LHCN-M2 (cell line): ENCODE measurements at places on chromosomes 5 and 9. TPM values are rescaled to one million over a fixed set of nuclear protein-coding genes. Genes with fewer than 3 reads are reported as not detected.

DNA sequence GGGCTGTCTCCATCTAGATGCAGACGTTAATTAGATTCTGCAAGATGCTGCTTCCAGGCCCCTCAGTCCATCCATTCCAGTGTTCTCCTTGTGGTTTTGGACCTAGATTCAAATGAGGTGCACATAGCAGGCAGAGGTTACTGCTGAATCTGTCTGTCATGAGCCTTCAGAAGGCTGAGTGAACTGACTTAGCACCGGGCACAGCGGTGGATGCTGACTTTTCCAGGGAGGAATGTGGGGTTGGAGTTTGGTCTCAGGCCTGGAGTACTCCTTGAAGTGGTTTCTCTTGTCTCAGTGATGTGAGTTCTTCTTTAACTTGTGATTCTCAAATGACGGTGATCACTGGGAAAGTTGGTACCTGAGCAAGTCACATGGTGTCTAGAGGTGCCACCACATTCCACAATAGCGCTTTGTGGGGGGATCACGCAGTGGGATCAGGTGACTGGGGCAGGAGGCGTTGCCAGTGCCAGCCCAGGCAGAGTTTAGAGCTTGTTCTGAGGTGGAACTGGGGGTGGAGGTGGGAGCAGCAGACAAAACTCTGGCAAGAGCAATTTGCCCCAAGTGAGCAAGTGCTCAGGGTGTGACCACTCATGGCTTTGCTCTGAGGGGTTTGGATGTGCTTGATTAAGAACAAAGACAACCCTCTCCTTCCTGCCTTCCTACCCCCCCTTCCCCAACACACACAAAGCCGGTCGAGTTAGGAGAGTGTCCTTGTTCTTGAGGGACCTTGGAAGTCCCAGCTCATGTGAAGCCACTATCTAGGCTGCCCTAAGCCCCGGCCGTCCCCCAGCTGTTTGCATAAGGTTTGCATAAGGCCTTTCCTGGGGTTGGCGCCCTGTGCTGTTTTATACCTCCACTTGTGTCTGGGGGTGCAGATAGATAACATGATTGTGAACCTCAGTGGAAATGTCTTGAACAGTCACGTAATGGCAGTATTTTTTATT is 25.1 kb downstream of the JADE2 start:
- DNase-seq, result no peak

GRCh38 chr5:56489272-56489671 is 256.1 kb upstream of the ANKRD55 start:
- no peak for DNase-seq

DNA sequence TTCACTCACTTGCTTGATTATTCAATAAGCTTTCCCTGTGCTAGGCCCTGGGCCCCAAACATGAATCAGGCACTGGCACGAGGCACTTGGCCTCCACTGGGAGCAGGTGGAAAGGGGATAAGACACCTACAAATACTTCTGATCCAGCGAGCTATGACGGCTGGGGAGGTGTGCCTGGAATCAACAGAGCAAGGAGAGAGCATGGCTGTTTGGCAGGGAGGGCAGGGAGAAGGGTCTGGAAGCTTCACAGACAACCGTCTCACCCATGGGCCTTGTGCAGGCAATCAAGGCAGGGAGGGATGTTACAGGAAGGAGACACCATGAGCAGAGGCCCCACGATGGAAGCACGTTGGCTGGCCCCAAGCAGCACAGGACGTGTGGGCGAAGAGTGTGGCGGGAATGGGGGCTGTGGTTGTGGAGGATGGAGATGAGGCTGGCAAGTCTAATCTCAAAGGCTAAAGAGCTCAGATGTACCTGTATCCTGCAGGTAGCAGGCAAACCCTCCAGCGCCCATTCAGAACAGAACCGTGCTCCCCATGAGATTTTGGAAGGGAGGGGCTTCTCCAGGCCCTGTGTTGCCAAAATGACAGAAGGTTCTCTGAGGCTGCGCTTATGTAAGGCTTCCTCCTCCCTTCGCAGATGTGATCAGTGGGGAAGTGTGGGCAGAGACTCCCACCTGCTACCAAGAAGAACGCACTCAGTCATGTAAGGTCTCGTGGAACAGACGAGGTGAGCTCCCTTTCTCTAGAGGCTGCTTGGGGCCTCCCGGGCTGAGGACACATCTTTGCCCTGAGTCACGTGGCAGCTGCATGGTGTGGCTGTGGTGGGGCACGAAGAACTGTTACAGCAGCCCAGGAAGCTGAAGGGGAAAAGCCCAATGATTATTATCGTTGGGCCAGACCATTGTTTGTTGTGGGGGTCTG is 189.7 kb downstream of the DAB2IP start:
- DNase-seq, result no peak

GRCh38 chr5:71013575-71013974 is 11.6 kb downstream of the NAIP start:
- no peak for DNase-seq

GRCh38 chr5:150368526-150368925 is 11.0 kb downstream of the TCOF1 start:
- peak; percentile 77 for DNase-seq

GRCh38 chr9:137134191-137134590 is 4.8 kb upstream of the GRIN1 start:
- DNase-seq, result no peak

DNA sequence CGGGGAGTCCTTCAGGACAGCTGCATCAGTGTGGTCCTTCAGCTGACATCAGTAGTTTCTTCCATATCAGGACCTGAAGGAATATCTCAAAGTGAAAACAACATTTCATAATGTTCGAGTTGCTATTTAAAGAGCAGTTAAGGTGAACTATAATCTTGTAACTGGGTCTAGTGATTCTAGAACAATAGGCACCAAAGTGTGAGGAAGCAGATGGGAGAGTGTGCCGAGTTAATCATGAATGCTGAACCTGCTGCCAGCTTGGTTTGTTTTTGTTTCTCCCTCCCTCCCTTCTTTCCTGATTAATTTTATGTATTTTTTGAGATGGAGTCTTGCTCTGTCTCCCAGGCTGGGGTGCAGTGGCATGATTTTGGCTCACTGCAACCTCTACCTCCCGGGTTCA is 3.6 kb upstream of the PTGR1 start:
- no peak for DNase-seq

GRCh38 chr5:71860048-71860447 is 141.0 kb downstream of the CARTPT start:
- no peak for DNase-seq

DNA sequence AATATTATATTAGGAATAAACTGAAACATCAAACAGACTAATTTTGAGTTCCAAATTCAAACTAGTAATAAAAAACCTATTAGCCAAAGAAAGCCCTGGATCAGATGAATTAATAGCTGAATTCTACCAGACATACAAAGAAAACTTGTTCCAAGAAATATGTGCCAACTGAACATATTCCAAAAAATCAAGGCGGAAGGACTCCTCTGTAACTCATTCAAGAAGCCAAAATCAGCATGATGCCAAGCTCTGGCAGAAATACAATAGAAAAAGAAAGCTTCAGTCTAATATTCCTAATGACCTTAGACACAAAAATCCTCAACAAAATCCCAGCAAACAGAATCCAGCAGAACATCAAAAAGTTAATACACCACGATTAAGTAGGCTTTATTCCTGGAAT is 619.1 kb upstream of the COX7C start:
- no peak for DNase-seq

- DNase-seq, result no peak
Measured at GRCh38 chr9:72480921-72481320, 40.5 kb upstream of the TMC1 start.

- DNase-seq, result peak; percentile 95
Measured at GRCh38 chr9:108057421-108058134, 568.0 kb upstream of the KLF4 start.

DNA sequence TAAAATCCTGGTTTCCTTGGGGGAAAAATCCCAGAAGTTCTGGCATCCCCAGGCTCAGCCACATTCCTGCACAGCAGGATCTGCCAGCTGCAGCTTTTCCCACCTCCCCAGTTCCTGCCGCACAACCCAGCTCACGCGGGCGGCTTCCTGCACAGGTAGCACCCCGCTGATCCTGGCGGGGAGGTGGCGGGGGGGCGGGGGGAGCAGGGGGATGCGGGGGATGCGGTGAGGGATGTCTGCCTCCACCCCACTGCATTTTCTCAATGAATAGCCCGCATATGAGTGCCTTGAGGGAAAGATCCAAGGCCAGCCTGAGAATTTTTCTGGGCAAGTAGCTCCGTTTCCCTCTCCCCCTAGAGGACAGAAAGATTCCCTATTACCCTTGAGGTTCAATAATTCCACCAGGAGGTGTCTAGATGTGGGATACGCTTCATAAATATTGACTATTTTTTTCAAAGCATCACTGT is 21.1 kb downstream of the GFPT2 start:
- DNase-seq, result peak; percentile 54

DNA sequence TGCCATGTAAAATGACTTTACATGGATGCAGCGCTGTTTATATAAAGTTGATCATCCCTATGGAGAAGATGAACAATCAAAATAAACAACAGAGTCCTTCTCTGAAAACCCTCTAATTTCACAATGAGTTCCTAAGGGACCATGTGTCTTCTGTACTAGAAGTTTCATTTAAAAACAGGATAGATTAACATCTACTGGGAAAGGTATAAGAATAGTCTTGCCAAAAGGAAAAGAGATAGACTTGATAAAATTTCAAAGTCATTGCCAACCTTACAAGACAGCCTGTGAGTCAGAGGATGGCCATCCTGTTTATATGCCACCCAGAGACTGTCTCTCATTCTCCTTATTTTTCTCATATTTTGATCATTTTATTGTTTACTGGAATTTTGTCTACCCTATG is 367.1 kb upstream of the PDE4D start:
- no peak for DNase-seq

DNA sequence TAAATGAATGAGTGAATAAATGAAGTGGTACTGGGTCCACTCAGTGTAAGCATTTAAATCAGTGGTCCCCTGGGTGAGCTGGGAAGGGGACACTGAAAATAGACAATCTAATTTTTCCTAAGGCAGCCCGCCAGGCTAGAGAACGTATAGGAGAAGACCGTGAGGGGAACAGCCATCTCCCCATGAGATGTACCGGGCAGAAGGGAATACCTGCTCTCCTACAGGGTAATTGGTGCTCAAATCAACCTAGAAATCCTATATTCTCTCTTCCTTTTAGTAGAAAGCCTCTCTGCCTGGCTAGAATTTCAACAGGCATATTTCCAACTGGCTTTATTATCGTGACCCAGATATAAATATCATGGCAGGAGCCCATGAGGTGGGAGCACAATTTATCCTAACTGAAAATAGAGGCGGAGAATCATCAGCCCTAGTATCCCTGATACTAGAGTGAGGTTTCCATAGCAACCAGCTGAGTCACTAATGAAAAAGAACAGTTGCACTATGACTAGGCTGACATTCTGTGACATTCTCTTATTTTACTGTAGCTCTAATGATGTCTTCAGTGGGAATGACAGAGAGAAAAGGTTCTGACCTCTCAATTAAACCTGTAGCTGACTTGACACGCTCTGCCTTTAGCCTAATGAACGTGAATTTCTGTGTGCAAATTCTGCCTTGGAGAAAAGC is 96.5 kb upstream of the CAST start:
- peak; percentile 96 for DNase-seq

DNA sequence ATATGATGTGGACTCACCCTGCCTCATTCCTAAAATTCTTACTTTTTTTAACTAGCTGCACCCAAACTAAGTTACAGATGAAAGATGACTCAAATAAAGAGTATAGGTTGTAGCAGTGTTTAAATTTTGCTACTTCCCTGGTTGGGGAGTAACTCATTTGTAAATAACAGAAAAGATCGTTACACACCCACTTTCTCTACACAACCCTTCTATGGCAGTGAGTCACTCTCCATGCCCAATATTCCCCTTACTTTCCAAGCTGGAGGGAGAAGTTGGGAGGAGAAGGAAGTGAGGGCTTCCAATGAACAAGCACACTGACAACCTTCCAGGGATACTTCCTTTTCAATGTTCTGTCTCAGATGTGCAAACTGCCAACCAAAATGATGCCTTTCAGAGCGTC is 1.9 kb downstream of the RASEF start:
- no peak for DNase-seq

- no peak for DNase-seq
Measured at GRCh38 chr5:142287096-142287972, 37.5 kb downstream of the SPRY4 start.

- peak; percentile 41 for DNase-seq
Measured at GRCh38 chr5:73789851-73790281, 163.9 kb downstream of the ARHGEF28 start.

DNA sequence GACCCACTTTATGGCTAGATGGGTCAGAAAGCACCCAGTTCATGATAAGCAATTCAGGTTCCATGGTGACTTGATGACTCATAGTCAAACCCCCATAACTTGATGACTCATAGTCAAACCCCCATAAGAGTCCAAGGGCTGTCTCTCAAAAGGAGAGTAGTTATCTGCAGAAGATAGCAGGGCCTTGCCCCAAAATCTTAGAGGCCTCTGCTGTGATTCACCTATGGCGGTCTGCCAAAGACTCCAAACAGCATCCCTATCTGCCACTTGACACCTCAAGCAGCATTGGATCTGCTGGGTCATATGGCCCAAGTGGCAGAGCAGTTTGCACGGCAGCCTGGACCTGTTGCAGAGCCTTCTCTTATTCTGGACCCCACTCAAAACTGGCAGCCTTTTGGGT is 395.2 kb upstream of the KIF2A start:
- peak; percentile 33 for DNase-seq

GRCh38 chr5:33229216-33229615 is 211.5 kb upstream of the TARS1 start:
- DNase-seq, result no peak

GRCh38 chr5:133696006-133696584 is 83.8 kb upstream of the FSTL4 start:
- no peak for DNase-seq

DNA sequence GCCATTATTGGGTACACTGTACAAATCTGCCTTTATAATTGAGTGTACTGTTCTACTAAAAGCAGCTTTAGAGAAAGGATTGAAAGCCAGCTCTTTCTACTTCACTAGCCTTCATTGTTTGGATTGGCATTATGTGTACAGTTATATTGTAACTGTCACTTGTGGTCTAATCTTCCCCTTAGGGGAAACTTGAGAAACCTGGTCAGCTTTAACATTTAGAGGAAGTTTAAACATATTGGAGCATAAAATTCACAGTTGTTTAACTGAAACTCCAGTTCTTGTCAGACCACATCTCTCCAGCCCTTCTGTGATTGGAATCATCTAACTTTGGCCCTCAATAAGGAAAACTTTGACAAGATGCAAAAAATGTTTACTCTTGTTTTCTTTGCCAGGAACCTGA is 24.6 kb downstream of the PIK3R1 start:
- DNase-seq, result peak; percentile 29

GRCh38 chr5:54148067-54148845 is 162.1 kb downstream of the ARL15 start:
- peak; percentile 8 for DNase-seq

Gene OMD
- total RNA-seq, result 0.06 TPM in 1 of 2 replicates, not detected in the other

Gene KCNIP1
- total RNA-seq, result not detected in 2 replicates

Gene GABRA6
- not detected in 2 replicates for total RNA-seq

Gene BRD9
- total RNA-seq, result 44.7 and 45.8 TPM in 2 replicates

Gene PCDHB14
- total RNA-seq, result 4.3 and 4.9 TPM in 2 replicates

Gene TAL2
- not detected in 2 replicates for total RNA-seq

Gene IRX1
- total RNA-seq, result not detected in 2 replicates

Gene KIAA0825
- total RNA-seq, result 3.1 and 3.3 TPM in 2 replicates

Gene FCN2
- total RNA-seq, result not detected in 2 replicates

Gene WHRN
- 0.83 and 1.4 TPM in 2 replicates for total RNA-seq

Gene FBP2
- not detected in 2 replicates for total RNA-seq

Gene FNBP1
- total RNA-seq, result 11.5 and 16.8 TPM in 2 replicates

Gene STK32A
- total RNA-seq, result 0.23 TPM in 1 of 2 replicates, not detected in the other

Gene SLC1A3
- total RNA-seq, result 12.1 and 15.1 TPM in 2 replicates
